ENCODE measurements at places on chromosomes 3 and 15. TPM values are rescaled to one million over a fixed set of nuclear protein-coding genes. Genes with fewer than 3 reads are reported as not detected.

Gene MCTP2
- total RNA-seq, result 8.7 TPM

Gene AADACL2
- not detected for total RNA-seq

Gene SUMF1
- 65.2 TPM for total RNA-seq

Gene TRH
- total RNA-seq, result not detected

Gene DET1
- total RNA-seq, result 5.7 TPM

Gene MEIS2
- total RNA-seq, result 53.5 TPM

Gene ACTRT3
- total RNA-seq, result 3.7 TPM

Gene CPEB1
- total RNA-seq, result 13.7 TPM

Gene MUC20
- 0.74 TPM for total RNA-seq
